ENCODE measurements at places on chromosomes 13 and 19.

GRCh38 chr13:93230261-93230855, 3.8 kb downstream of the GPC6 start:
- no peak for DNase-seq

- DNase-seq, result no peak
These were observed 88.6 kb downstream of the KLF12 start for GRCh38 chr13:74045583-74045982.

GRCh38 chr13:111492341-111492950, 172.0 kb downstream of the TEX29 start:
- DNase-seq, result no peak

- peak; percentile 54 for DNase-seq
These were observed 3.0 kb downstream of the ENOX1 start for GRCh38 chr13:43783820-43784219.

- no peak for DNase-seq
These were observed 21.5 kb downstream of the COL4A2 start for GRCh38 chr13:110328573-110328972.

- DNase-seq, result no peak
These were observed 70.2 kb downstream of the COL4A2 start for GRCh38 chr13:110377178-110377825.

DNA sequence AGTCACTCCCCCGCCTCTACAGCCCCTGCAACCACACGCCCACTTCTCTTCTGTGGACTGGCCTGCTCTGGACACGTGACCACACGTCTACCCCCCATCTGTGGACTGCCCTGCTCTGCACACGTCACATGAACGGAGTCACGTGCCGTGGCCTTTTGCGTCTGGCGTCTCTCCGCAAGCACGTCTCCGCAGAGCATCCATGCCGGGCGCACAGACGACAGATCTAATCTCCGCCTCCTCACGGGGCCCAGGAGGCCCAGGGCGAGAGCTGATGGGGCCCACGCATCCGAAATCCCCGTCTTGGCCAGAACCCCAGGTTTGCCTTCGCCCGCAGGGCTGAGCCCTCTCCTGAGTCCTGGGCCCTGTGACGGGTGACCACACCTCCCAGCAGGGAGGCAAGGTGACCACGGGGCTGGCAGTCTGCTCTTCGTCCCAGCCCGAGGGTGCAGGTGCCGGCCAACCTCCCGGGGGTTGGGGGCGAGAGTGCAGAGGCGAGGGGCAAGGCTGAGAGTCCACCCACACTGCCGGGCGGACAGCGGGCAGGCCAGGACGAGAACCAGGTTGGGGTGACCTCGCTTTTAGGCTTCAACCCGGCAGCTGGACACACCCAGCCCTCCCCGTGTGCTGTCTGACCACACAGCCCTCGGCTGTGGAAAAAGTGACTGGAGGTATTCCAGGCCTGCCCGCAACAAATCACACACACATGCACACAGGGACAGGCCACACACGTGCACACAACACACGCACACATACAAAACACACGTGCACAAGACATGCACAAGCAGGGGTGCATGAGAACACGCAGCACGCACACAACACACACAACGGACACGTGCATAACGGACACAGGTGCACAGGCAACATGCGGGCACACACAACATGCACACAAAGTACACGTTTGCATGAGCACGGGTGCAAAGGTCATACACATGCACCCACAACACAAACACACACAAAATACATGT, 3.9 kb downstream of the SBNO2 start:
- DNase-seq, result no peak

- DNase-seq, result no peak
These were observed 1194.5 kb downstream of the UQCRFS1 start for GRCh38 chr19:28018499-28018898.

- no peak for DNase-seq
These were observed 56.0 kb downstream of the STK24 start for GRCh38 chr13:98520674-98521449.

GRCh38 chr19:1154731-1155351, 19.2 kb downstream of the SBNO2 start:
- DNase-seq, result no peak

DNA sequence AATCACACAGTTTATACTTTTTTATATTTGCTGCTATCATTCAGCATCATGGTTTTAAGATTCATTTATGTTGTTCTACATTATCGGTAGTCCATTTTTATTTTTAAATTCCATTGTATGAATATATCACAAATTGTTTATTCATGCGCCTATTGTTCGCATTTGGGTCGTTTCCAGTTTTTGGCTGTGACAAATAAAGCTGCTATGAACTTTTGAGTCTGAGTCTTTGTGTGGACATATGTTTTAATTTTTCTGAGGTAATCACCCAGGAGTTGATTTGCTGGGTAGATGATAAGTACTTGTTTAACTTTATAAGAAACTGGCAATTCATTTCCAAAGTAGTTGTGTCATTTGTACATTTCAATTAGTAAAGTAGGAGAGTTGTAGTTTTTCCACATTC, 74.2 kb upstream of the CSNK1A1L start:
- DNase-seq, result no peak

GRCh38 chr13:76398425-76398824, 487.8 kb downstream of the KCTD12 start:
- DNase-seq, result no peak

- no peak for DNase-seq
These were observed 1.3 kb downstream of the MEIS3 start for GRCh38 chr19:47417746-47418691.

DNA sequence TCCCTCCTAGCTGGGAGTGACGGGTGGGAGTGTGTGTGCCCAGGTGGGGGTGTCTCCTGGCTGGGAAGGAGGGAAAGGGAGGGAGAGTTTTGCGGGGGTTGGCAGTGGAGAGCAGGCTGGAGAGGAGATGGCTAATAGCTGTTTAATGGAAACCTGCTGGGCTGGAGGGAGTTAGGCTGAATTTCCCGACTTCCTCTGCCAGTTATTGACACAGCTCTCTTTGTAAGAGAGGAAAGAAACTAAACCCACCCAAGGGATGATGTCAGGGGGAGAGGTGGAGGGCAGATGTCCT, 10.2 kb upstream of the ILF3 start:
- DNase-seq, result peak; percentile 26

DNA sequence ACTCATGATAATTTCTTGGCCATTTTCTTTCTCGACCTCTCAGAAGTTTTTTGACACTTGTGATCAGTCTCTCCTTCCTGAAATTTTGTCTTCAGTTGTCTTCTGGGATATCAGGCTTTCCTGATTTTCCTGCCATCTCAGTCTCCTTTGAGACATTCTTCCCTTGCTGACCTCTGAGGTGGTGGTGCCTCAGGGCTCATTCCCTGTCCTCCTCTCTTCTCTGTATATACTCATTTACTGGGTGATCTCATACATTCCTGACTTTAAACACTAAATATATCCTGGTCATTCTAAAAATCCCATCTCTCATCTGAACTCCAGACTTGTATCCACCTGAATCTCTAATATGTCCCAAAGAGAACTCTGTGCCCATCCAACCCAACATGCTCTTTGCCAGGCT, 31.3 kb upstream of the STARD13 start:
- no peak for DNase-seq

- no peak for DNase-seq
These were observed 81.2 kb upstream of the WASF3 start for GRCh38 chr13:26476111-26476781.

DNA sequence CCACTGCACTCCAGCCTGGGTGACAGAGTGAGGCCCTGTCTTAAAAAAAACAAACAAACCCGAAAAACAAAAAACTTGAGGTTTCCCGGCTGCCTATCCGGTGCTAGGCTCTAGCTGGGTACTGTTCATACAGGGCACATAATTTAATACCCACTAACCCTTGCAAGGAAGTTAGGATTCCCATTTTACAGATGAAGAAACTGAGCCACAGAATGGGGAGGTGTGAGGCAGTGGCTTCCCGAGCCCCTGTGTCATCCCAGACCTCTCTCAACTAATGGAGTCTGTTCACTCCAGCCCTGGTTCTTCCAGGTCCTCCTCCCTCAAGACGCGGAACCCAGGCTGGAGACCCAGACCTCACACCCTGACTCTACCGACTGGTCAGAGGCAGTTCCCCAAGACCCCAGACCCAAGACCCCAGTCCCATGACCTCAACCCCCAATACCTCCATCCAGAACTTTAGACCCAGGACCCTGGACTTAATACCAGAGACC, 576 bp downstream of the APBA3 start:
- DNase-seq, result no peak

GRCh38 chr13:40375489-40376171, 290.8 kb downstream of the FOXO1 start:
- DNase-seq, result no peak

- peak; percentile 60 for DNase-seq
These were observed 2.0 kb downstream of the PTH2 start for GRCh38 chr19:49421039-49421877.

DNA sequence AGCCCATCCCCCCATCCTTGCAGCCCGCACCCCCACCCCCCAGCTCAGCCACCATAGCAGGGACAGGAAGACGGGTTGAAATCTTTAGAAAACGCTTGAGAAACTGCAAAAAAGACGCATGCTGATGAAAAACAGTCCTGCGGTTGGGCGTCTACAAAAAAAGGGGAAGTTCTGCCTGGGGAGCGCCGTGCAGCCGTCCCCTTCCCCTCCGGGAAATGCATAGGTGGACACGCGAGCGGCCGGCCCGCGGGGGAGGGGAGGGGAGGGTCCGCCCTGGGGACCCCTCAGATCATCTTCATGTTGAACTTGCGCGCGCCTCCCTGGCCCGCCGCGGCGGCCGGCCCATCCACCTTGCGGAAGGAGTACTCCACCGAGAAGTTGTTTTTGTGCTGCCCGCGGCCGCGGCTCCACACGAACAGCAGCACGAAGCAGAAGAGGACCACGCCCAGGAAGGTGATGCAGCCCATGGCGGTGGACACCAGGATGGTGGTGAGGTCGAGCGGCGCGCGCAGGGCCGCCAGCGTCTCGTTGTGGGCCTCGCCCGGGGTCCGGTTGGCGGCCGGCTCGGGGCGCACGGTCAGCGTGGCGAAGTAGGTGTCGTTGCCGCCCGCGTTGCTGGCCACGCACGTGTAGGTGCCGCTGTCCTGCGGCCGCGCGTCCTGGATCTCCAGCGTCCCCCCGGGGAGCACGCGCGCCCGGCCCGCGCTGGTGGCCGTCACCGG, 7.9 kb upstream of the PEAK3 start:
- no peak for DNase-seq

- DNase-seq, result no peak
These were observed 64.1 kb upstream of the TSHZ3 start for GRCh38 chr19:31413353-31413752.
